ENCODE measurements at places on chromosomes 13 and 19.

DNA sequence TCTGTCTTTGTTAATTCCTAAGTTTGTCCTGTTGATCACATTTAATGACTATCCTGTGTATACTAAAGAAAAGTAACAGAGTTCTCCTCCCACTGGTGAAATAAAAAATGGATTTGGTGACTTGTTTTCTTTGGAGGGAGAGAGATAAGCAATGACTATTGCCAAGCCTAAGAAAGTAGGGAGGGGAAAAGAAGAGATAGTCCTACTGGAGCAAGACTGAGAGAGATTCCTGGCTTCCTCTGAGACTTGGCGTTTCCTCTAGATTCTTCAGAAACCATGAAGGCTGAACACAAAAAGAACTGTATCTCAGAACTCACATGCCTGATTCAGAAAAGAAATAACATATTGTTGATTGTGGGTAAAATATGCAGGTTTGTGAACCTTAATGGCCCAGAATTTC is 406.5 kb downstream of the FOXO1 start:
- no peak for DNase-seq

DNA sequence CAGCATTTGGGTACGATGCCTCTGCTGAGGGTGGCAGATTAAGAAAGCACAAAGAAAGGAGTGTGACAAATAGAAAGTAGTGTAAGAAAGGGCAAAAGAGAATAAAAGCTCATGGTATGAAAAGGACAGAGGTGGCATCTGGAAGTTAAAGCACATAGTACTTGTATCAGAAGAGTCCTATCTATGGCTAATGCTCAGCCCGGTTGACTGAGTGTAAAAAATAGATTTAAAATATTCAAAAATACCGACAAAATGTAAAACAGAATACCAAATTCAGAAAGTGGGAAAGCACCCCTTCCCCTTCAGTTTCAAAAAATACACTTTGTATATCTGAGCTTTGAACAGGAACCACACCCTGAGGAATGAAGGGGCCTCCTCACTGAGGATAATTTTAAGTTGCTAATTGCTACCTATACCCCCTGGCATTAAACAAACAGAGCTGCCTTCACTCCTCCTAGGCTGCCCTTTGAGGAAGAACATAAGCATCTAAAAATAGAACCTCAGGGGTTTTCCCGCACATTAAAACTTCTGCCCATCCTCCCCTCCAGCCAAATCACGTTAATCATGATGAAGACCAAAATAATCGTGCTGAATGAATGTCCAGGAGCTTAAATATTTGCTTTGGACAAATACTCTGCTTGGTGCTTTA is 43.3 kb downstream of the DLEU7 start:
- DNase-seq, result no peak

DNA sequence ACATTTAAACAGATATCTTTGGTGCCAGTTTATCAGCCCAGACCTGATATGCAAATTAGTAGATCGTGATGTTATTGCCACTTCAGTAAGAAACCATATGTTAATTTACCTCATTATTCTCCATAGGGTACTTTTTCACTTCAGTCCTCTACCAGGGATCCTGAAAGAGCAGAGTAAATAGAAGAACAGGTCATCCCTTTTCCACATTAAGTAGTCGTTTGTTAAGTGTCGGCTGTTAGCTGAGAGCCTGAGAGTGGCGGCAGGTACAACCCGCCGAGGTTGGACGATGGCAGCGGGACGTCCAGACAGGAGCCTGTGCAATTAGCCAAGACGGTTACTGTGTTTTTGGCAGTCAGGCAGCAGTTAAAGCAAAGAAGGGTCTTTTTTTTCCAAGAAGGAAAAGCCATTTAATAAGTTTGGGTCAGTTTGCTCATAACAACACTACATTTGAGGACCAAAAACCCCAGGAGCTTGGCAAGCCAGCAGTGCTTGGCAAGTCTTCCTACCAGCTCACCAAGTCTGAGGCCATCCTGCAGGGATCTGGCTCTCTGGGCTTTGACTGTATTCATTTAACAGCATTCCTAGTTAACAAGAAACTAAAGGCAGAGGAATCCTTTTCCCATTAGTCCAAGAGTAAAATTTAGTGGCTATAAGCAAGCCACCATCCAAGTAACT is 231.8 kb downstream of the SHISA2 start:
- DNase-seq, result no peak

GRCh38 chr19:37893845-37894575 is 12.4 kb downstream of the WDR87 start:
- no peak for DNase-seq

- no peak for DNase-seq
Observed at GRCh38 chr19:38781058-38781457, 7.7 kb upstream of the LGALS7 start.

DNA sequence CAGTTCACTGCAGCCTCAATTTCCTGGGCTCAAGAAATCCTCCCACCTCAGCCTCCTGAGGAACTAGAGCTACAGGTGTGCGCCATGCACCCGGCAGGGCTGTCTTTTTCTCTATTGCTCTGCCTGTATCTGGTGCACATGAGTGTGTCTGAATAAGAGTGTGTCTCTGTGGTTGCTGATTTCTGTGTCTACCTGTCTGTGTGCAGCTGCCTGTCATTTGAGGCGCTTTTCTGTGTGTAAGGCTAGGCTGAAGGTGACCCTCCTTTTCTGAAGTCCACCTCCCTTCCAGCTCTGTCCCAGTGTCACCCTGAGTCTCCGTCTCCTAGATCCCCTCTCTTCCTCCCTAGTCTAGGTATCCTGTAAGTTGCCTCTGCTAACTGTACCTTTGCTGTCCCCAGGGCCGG is 1.5 kb upstream of the PRR12 start:
- DNase-seq, result no peak

DNA sequence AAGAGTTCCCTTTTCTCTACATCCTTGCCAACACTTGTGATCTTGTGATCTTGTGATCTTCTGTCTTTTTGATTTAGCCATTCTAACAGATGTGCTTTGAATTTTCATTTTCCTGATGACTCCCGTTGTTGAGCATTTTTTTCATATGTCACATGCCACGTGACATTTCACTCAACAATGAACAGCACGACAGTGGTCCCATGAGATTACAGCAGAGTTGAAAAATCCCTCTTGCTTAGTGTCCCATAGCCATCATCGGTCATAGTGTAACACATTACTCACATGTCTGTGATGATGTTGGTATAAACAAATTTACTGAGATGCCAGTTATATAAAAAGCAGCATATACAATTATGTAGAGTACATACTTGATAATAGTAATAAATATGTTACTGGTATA is 256.1 kb upstream of the OBI1 start:
- DNase-seq, result no peak

DNA sequence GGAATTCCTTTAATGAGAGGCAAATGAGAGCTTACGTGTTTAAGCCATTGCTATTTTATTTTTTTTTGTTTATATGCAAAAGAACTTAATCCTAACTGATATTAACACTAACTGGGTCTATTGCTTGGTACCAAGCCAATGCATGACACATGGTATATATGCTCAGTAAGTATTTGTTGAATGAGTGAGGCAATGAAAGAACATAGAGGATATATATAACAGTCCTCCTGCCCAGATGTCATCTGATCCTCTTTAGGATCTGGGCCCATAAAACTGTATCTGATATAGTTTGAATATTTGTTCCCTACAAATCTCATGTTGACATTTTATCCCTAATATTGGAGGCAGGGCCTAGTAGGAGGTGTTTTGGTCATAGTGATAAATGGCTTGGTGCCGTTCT is 13.0 kb upstream of the ALOX5AP start:
- no peak for DNase-seq

GRCh38 chr13:39892721-39893685 is 237.5 kb downstream of the COG6 start:
- DNase-seq, result no peak

- no peak for DNase-seq
Observed at GRCh38 chr13:84098273-84098672, 216.0 kb upstream of the SLITRK1 start.

DNA sequence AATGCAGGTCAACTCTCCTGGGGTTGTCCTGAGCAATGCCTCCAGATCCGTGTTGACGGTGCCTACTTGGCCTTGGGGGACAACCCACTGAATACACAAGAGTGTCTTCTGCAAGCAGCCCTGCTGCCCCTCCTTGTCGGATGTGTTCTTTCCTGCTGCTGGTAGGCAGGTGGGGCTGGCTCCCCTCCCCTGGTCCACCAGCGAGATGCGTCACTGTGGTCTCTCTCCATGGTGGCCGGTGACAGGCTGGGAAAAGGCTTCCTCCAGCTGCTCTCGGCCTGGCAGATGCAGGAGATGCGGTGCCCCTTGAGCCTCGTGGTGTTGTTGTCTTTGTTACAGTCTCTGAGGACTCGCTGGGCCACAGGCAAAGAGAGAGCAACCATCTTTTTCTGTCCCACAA is 84.9 kb downstream of the RGCC start:
- no peak for DNase-seq

DNA sequence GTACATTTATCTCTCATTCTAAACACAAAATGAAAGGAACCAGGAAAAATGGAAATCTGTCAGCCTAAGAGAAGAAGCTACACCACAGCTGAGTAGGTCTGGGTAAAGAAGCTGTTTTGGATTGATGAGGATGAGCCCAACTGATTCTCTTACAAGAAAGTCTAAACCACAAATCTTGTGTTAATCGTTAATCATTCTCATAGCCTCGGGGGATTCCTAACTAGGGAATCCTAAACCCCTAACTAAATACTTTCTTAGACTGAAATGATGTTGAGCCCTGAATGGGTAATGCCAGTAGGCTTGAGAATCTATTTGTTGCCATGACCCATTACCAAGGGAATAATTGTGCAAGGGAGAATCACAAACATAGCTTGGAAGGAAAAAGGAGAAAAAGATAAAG is 327.5 kb upstream of the SPRY2 start:
- DNase-seq, result no peak

DNA sequence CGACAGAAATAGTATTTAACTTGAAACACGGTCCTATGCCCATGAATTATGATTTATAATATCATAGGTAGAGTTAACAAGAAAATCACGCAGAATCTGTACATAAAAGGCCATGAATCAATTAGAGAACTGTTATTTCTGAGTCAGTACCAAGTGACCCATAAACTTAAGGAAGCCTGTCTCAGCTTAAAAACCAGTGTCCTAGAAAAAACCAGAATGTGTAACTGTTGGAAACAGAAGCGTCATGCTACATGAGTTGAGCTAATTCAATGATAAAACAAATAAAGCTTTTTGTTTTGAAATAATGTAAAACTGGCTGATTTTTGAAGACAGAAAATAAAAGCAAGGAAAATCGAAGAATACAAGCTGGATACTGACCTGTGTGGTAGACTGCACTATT is 34.8 kb upstream of the SGCG start:
- no peak for DNase-seq

DNA sequence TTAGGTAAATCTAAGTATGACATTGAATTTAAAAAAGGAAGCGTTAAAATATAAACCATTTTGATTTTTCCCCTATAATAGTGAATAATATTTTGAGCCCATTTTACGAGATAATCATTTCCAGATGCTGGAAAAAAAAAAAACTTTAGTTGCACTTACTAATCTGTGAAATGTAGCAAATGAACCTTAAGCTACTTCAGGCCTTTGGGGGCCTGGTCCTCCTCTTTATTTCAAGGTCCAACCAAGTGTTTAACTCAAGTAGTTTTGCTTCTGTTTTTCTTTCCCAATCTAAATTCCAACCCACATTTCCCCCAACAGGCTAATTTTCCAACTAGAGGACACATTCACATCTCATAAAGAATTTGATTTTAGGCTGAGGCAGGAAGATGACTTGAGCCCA is 101.2 kb downstream of the TNFRSF19 start:
- no peak for DNase-seq

DNA sequence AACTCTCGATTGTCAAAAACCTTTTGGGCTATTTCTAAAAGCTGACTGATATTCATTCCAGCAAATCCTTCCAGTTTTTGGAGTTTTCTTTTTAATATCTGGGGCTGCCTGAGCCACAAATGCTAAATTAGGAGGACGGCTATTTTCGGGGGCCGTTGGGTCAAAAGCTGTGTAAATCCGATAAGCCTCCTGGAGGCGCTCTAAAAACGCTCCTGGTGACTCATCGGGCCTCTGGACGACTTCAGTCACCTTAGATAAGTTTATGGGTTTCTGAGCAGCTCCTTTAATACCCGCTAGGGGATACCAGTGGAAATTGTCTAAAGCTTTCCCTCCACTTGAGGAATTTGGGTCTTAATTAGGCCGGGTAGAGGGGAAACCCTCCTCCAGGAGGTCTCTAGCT is 66.4 kb downstream of the ZNF730 start:
- no peak for DNase-seq

- DNase-seq, result no peak
Observed at GRCh38 chr19:29577649-29577963, 28.5 kb upstream of the POP4 start.
